Cerebellum (tissue), 4 donors: ENCODE measurements at places on chromosomes 1 and 21. TPM values are rescaled to one million over a fixed set of nuclear protein-coding genes. Genes with fewer than 3 reads are reported as not detected.

MXRA8 gene
- 18.2 TPM for total RNA-seq

DNA sequence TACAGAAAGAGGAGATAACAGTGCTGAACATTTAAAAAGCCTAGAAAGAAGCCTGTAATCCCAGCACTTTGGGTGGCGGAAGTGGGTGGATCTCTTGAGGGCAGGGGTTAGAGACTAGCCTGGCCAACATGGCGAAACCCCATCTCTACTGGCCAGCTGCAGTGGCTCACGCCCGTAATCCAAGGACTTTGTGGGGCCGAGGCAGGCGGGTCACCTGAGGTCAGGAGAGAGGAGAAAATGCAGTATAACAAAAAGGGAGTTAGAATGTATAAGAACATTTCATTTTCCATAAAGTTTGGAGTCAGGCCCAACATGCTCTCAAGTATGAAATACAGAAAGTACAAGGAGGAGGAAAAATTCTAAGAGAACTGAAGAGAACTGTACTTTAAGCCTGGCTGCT is 134.5 kb downstream of the SMYD3 start:
- DNase-seq = no peak

- DNase-seq = no peak
Observed at GRCh38 chr1:69077633-69078032, 490.1 kb upstream of the LRRC7 start.

GRCh38 chr1:88691540-88691939 is 7.5 kb downstream of the PKN2 start:
- no peak for DNase-seq

DNA sequence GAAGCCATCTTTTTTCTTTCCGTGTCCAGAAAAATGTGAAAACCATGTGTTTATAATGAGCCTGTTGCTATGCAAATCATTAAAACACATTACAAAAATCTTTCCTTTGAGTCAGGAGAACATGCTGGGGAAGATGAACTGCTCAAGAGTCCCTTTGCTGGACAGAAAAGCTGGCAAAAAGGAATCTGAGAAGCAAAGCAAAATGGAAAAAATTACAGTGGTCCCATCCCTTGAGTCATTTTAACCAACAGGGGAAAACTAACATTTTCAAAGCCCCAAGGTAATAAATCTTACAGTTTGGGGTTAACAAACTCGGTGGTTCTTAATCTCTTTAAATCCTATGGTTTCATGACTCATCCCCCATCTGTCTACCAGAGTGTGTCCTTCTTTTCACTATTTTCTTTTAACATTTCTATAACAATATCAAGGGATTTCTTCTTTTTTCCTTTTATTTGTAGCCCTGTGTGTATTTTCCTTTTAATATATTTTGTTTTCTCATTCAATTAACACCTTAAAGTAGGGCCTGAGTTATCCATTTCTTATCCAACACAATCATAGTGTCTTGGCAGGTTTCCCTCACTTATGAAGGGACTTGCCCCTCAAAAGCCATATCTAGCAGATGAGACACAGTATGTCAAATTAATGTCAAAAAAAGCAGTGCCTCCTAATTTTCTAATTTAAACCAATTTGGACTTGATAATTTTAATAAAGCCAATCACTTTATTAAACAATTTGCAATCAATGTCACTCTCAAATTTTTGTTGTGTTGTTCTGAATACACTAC is 105.4 kb downstream of the PTPN14 start:
- no peak for DNase-seq

S100A6 gene
- total RNA-seq = 21.5 TPM

GRCh38 chr1:220880726-220881506 is 1.7 kb downstream of the HLX start:
- DNase-seq = no peak

DNA sequence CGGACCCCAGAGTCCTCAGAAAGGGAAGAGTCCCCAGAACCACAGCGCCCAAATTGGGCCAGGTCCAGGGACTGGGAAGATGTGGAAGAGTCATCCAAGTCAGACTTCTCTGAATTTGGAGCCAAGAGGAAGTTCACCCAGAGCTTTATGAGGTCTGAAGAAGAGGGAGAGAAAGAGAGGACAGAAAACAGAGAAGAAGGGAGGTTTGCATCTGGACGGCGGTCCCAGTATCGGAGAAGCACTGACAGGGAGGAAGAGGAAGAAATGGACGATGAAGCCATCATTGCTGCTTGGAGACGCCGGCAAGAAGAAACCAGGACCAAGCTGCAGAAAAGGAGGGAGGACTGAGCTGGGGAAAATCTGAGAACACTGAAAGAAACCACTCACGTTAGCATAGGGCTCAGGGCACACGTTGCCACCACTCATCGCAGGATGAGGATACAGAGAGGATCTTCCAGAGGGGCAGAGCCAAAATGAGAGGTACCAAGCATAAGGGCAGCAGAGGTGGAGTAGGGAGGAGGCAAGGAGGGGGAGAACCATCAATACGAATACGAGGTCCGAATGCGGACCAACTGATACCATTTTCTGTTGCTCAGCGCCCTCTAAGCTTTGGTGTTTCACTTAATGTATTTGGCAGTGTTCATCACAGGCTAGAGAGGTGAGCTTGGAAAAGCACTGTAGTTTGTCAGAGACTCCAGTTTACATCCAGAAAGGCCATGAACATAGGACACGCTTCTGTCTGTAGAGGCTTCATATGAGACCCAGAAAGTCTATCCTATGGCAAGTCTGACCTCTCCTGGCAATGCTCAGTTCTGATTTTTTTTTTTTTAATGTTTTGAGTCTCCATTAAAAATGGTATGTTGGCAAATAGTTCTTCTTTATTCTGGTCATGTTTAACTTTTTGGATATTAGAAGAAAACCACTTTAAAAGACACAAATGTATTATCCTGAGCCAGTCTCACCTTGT is 34.7 kb downstream of the STYXL2 start:
- DNase-seq = no peak

DYNLT5 gene
- total RNA-seq = 14.9 TPM

NAV1 gene
- 73.3 TPM for total RNA-seq

- DNase-seq = no peak
Observed at GRCh38 chr1:211335522-211336157, 9.0 kb downstream of the TRAF5 start.

TNFRSF8 gene
- 0.54 TPM for total RNA-seq

DNA sequence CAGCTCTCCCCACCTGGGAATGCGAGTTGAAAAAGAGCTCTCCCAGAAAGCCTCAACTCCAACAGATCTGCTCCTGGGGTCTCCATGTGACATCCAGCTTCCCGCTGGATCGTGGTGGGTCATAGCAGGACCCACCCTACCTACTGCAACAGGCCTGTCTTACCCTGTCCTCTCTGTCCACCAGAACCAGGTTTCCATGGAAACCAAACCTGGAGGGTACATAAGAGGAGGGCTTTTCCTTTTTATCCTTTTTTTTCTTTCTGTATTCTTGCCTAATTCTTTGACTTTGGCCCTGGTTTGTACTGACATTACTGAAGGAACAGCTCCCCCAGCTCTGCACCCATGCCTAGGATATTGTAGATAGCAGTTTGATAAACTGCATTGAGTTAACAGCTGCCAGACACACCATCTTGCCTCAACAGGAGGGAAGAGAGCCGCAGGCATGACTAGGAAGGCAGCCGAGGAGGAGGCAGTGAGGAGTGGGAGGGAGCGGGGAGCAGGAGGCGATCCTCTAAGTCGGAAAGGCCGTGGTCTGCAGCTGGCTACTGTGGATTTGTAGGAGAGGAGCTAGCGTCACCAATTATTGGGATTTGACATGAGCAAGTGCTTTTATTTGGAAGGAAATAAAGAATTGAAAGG is 9.7 kb upstream of the FMOD start:
- no peak for DNase-seq

DNA sequence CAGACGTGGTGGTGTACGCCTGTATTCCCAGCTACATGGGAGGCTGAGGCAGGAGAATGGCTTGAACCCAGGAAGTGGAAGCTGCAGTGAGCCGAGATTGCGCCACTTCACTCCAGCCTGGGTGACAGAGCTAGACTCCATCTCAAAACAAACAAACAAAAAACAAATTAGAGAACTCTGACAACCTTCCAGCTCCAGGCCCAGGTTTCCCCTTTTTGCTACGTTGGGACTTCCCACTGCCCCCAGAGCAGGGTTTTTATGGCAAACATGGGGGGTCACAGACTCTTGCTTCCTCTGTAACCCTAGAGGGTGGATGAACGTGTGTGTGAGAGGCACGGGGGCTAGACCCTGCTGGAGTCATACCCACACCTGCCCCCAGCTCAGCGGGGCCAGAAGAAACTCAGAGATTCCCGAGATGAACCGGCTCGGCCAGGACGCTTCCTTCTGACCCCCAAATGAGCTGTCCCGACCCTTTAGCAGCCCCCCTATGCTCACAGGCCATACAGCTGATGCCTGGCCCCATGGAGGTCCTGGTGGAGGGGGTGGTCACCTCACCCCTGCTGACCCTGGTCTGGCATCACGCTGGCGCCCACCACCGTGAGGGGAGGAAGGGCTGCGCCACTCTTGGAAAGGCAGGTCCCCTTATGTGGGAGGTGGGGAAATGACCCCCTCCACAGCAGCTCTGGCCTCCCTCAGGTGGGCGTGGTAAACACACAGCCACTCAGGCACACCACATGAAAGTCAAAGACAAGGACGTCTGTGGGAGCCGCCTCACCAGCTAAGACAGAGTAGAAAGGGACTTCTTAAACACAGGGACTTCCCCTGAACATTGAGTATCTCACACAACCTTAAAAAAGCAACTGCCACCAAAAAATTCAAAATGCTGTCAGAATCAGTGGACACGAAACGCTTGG is 7.1 kb downstream of the GPR157 start:
- no peak for DNase-seq

KRTAP19-1 gene
- not detected for total RNA-seq

ADGRL4 gene
- total RNA-seq = 4.4 TPM

MTMR11 gene
- total RNA-seq = 8.9 TPM

- no peak for DNase-seq
Observed at GRCh38 chr1:113804421-113805255, 7.6 kb downstream of the RSBN1 start.

- peak; percentile 33 for DNase-seq
Observed at GRCh38 chr1:14067711-14068110, 367.7 kb downstream of the PRDM2 start.

SYPL2 gene
- total RNA-seq = 0.09 TPM

C1orf167 gene
- not detected for total RNA-seq

SPRR1A gene
- total RNA-seq = not detected

GRCh38 chr1:147177611-147178380 is 5.5 kb upstream of the PRKAB2 start:
- DNase-seq = no peak

MX1 gene
- 8.2 TPM for total RNA-seq

GRCh38 chr1:232267837-232268598 is 361.9 kb downstream of the SIPA1L2 start:
- no peak for DNase-seq

DNA sequence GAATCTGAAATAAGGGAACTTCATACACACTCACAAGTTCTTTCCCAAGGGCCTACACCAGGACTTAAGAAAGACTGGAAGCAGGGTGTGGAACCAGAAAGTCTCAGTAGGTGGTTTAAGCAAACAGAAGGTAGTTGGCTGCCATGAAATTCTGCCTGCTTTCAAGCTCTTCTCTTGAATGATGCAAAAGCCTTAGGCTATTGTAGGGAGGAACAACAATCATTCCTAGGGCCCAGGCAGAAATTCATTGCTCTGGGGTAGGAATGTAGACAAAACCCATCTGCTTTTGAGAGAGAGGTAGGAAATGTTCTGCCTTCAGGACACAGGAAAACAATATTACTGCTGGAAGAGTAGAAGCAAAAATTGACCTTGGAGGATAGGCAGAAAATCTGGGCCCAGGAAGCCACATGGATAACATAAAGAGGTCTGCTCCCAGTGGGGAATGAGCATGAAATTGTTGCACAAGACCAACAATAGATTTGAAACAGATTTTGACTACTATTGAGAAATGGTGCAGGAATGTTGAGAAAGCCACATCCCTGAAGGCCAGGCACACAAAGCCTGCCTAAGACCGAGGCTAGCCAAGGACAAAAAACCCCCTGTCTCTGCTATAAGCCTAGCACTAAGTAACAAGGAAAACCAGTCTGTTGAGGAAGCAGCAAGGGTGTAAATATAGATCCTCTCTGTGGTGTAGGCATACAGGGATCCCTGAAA is 22.7 kb upstream of the SFT2D2 start:
- no peak for DNase-seq

LCE2B gene
- total RNA-seq = not detected
